Suppressor macrophage treated with lipopolysaccharide for 4 hours (primary cell): ENCODE measurements at places on chromosomes 7 and 10.
A peak's percentile ranks its signal among the peaks of the same experiment; 100 is the strongest.

DNA sequence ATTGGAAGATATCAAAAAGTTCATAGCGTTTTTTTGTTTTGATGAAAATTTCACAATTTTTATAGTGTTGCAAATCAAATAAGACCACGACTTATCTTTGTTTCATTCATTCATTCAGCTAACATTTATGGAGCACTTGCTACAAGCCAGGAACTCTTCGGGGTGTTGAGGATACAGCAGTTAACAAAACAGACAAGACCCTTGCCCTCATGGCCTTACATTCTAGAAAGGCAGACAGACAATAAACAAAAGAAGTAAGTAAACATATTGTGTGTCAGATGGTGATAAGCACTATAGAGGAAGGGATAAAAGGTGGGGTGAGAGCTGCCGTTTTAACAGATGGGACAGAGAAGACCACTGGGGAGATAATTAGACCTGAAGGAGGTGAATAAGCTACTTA lies 41.6 kb upstream of the GSAP start:
- no peak for DNase-seq

- no peak for DNase-seq
Observed at GRCh38 chr10:36448760-36449691, 676.4 kb upstream of the ANKRD30A start.

GRCh38 chr7:44222776-44223261 lies 22.0 kb downstream of the YKT6 start:
- no peak for DNase-seq

GRCh38 chr10:111988646-111989045 lies 194.9 kb downstream of the GPAM start:
- no peak for DNase-seq

DNA sequence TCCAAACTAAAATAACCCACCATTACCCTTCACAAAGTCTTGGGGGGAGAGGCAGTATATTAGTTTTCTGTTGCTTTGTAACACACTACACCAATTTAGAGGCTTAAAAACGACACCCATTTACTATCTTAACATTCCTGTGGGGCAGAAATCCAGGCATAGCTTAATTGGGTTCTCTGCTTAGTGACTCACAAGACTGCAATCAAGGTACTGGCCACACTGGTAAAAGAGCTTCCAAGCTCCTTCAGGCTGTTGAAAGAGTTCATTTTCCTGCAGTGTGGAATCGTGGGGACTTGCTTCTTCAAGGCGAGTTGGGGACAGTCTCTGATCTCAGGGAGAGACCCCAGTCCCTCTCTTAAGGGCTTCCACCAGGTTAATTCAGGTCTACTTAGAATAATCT lies 139.1 kb downstream of the XPNPEP1 start:
- DNase-seq, result no peak

- peak; percentile 89 for DNase-seq
Observed at GRCh38 chr10:80485076-80485945, 31.2 kb downstream of the TSPAN14 start.

GRCh38 chr7:85396676-85397075 lies 209.8 kb upstream of the SEMA3D start:
- no peak for DNase-seq

DNA sequence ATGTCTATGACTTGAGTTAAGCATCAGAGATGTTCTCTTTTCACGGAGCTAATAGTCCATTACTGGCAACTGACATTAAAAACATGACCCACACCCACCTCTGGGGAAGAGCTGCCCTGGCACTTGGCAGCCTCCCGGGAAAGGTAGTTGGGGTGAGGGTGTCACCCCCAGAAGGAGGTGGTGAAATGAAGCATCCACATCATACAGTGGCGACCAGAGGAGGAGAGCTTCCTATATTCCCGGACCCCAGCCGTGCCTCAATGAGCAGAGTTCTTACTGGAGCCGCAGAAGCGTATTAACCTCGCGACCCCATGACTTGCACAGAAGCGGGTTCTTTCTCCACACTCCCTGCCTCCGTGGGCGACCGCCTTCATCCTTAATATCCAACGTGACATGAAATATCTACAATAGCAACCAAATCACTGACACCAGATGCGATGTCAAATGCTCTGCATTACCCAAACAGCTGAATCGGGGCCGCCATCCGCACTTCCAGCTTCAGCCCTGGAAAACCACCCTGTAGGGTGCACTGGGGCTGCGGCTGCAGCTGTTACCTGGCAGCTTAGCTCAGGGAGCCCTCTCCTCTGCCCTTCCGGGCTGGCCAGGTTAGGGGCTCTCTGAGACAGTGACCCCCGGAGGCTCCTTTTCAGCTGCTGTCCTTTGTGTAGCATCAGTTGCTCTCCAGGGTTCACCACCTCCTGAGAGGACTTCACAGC lies 103.1 kb upstream of the PARD3 start:
- no peak for DNase-seq

- DNase-seq, result peak; percentile 38
Observed at GRCh38 chr10:80492848-80493521, 38.9 kb downstream of the TSPAN14 start.

GRCh38 chr10:50554995-50555568 lies 68.7 kb downstream of the SGMS1 start:
- DNase-seq, result no peak

- DNase-seq, result no peak
Observed at GRCh38 chr7:22863156-22863899, 40.7 kb upstream of the TOMM7 start.

DNA sequence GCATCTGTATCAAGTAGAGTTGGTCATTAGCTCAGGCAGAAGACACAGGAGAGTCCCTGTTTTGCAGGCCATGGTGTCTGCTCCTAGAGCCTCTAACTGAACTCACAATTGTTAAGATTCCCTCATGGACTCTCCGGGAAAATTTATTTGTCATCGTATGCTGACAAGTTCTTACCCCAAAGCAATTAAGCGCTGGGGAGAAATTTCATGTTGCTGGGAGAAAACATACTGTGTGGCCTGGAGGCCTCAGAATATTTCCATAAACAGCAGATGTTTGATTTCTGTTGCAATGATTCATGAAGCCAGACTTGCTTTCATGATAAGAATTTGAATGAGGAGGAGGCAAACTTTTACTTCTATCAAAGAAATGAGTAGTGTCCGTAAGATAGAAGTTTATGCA lies 583.2 kb downstream of the GATA3 start:
- no peak for DNase-seq

- DNase-seq, result peak; percentile 27
Observed at GRCh38 chr10:19833170-19833824, 17.1 kb downstream of the PLXDC2 start.

- peak; percentile 6 for DNase-seq
Observed at GRCh38 chr10:17599089-17599488, 18.1 kb downstream of the HACD1 start.

DNA sequence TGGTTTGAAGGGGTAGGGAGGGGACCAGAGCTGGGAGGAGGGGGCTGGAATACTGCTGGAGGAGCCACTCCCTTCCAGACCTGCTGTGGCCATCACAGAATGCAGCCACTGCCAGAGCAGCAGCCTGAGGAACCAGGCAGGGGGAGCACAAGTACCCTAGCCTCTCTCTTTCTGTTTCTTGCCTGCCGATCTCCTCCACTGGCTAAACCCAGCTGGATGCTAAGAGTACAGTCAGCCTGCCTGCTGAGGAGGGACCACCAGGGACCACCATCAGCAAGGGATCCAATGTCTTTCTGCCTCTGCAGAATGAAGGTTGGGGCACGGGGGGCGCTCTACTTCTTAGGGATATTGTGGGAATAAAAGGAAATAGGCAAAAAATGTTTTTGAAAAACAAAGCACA lies 4.7 kb downstream of the BLVRA start:
- no peak for DNase-seq
